ENCODE measurements at places on chromosomes 3 and 15.

- peaks cover 3% of the 10 kb centered on the region for H3K4me1 ChIP-seq
- peaks cover 11% of the 10 kb centered on the region for H3K36me3 ChIP-seq
- no peaks in the 10 kb centered on the region for H3K27me3 ChIP-seq
- no peak for DNase-seq
- H3K4me3 ChIP-seq = no peak overlapping the region
- no peak overlapping the region for H3K27ac ChIP-seq
Measured at GRCh38 chr3:171178714-171179113, 152.2 kb upstream of the SLC2A2 start.

- no peak overlapping the region for H3K27ac ChIP-seq
- H3K4me1 ChIP-seq = peaks cover 2% of the 10 kb centered on the region
- no peaks in the 10 kb centered on the region for H3K36me3 ChIP-seq
- no peaks in the 10 kb centered on the region for H3K27me3 ChIP-seq
- no peak overlapping the region for H3K4me3 ChIP-seq
Measured at GRCh38 chr3:79005084-79005483, 762.7 kb downstream of the ROBO1 start.

DNA sequence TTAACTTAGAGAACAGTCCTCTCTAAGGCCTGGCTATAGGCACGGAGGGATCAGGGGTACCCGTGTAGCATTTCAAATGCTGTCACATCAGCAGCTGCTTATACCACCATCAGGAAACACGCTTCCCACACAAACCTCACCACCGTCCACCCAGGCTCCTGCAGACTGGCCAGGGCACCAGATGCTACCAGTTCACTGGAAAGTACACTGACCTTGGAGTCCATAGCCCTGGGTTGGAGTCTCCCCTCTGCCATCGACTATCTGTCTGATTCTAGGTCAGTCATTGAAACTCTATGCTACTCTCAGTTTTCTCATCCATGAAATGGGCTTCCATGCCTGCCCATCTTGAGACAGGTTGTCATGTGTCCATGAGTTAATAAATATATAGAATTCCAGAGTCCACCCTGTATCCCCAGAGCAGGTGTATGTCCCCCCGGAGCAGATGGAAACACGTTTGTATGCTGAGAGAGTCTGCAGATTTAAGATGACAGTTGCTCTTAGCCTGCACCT is 156.0 kb upstream of the SMAD3 start:
- H3K4me1 ChIP-seq = no peaks in the 10 kb centered on the region
- no peaks in the 10 kb centered on the region for H3K36me3 ChIP-seq
- DNase-seq = no peak
- no peak overlapping the region for H3K4me3 ChIP-seq
- no peaks in the 10 kb centered on the region for H3K27me3 ChIP-seq

DNA sequence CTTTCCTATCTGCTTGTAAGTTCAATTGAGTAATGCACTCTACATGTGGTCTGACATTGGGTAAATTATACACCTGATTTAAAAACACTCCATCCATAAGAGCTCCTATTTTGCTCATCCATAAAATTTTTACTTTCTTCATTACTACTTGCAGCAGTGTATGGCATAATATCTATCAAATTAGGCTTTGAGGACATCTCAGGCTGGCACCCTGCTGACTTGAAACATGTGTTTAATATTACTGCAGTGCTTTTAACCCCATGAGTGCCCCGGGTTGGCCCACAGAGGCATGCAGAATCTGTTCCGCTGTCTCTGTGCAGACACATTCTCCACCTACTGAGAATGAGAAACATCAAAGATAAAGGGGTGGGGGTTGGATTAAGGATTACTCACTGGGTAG is 249.9 kb upstream of the DNAJC19 start:
- no peak overlapping the region for H3K4me3 ChIP-seq
- H3K4me1 ChIP-seq = no peaks in the 10 kb centered on the region
- no peak overlapping the region for H3K27ac ChIP-seq
- no peaks in the 10 kb centered on the region for H3K36me3 ChIP-seq
- H3K27me3 ChIP-seq = no peaks in the 10 kb centered on the region

DNA sequence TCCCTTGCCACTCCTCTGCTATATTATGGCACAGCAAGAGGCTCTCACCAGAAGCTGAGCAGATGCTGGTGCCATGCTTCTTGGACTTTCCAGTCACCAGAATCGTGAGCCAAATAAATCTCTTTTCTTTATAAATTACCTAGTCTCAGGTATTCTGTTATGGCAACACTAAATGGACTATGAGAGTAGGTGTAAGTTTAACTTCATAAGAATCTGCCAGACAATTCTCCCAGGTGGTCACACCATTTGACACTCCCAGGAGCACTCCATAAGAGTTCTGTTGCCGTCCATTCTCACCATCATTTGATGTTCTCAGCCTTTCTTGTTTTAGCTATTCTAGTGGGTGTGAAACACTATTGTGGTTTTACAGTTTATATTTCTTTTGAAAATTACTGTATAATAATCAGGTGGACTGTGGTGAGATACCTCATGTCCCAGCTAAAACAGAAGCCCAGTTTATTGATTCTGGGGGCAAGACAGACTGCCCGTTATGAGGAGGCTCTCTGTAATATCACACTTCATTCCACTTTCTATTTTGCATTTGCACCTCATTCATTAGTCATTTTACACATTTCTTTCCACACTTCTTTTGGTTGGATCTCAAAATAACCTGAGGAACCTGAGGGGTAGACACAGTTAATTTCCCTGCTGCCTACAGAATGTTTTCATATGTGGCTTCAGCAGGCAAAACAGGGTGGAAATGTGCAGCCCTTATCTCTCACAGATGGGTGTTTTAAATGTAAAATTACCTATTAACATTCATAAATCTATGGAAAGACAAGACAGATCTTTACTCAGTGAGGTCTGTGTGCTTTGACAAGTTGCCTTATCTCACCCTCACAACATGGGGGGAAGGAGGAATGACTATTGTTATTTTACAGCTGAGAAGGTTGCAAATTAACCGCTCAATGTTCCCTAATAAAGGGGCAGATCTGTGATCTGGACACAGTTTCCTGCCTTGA is 42.1 kb downstream of the CDCP1 start:
- H3K27me3 ChIP-seq = no peaks in the 10 kb centered on the region
- H3K4me3 ChIP-seq = no peak overlapping the region
- peaks cover 14% of the 10 kb centered on the region for H3K4me1 ChIP-seq
- H3K36me3 ChIP-seq = peaks cover 58% of the 10 kb centered on the region
- DNase-seq = no peak
- H3K27ac ChIP-seq = peak overlapping the region; percentile 94

GRCh38 chr3:48445277-48445882 is 1.2 kb upstream of the ATRIP start:
- H3K4me3 ChIP-seq = no peak overlapping the region
- no peaks in the 10 kb centered on the region for H3K27me3 ChIP-seq
- H3K4me1 ChIP-seq = peaks cover 5% of the 10 kb centered on the region
- peaks cover 38% of the 10 kb centered on the region for H3K36me3 ChIP-seq
- no peak for DNase-seq

GRCh38 chr15:51706291-51706690 is 25.0 kb downstream of the SCG3 start:
- peaks cover 3% of the 10 kb centered on the region for H3K27me3 ChIP-seq
- no peak overlapping the region for H3K27ac ChIP-seq
- no peaks in the 10 kb centered on the region for H3K4me1 ChIP-seq

DNA sequence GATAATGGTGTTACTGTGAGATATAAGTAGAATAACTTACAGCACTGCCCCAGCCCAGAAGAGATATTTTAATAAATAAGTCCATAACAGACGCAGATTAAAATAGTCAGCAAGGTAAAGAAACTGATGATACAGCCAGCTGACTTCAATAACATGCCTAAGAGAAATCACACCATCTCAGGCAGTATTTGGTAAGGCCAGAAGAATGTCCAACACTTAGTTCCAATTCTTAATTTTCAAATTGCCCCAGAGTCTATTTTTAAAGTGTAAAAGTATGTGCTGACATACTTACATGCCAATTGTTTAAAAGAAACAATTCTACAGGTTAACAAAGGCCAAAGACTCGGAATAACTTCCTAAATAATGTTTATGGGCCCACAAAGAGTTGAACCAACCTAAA is 1.6 kb downstream of the GNB4 start:
- H3K27ac ChIP-seq = peak overlapping the region; percentile 33
- no peaks in the 10 kb centered on the region for H3K27me3 ChIP-seq
- no peaks in the 10 kb centered on the region for H3K4me1 ChIP-seq

DNA sequence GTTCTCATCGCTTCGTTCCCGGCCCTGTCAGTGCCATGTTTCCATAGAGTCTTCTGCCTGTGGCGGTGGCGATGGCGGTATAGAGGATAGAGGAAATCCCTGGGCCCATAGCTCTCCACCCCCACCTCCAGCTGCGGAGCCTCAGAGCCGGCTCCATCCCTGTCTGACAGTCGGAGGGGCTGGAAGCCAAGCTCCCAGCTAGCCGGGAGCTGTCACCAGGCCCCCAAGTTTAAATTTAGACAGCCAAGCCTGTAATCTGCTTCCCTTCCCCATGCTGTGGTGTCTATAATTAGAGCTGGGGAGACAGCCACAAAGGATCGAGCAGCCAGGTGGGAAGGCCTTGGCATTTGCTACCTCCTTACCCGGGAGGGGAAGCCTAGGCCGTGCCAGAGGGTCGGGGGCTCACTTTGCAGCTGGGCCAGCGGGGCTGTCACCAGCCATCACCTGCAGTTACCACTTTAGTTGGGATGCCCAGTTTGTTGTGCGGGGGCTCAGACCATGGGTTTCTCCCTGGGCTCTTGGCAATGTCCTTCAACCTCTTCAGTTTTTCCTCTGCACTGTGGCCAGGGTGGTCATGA is 56.3 kb upstream of the SEC13 start:
- H3K4me3 ChIP-seq = no peak overlapping the region
- peaks cover 5% of the 10 kb centered on the region for H3K27me3 ChIP-seq
- no peak overlapping the region for H3K27ac ChIP-seq
- no peak for DNase-seq
- no peaks in the 10 kb centered on the region for H3K36me3 ChIP-seq

GRCh38 chr3:170631755-170632488 is 46.0 kb upstream of the SLC7A14 start:
- H3K4me1 ChIP-seq = peaks cover 3% of the 10 kb centered on the region
- no peak overlapping the region for H3K4me3 ChIP-seq
- no peak overlapping the region for H3K27ac ChIP-seq
- DNase-seq = no peak
- H3K36me3 ChIP-seq = no peaks in the 10 kb centered on the region

- peaks cover 2% of the 10 kb centered on the region for H3K4me1 ChIP-seq
- H3K4me3 ChIP-seq = no peak overlapping the region
- DNase-seq = no peak
- H3K27me3 ChIP-seq = no peaks in the 10 kb centered on the region
Measured at GRCh38 chr3:131470377-131470776, 32.4 kb downstream of the MRPL3 start.

DNA sequence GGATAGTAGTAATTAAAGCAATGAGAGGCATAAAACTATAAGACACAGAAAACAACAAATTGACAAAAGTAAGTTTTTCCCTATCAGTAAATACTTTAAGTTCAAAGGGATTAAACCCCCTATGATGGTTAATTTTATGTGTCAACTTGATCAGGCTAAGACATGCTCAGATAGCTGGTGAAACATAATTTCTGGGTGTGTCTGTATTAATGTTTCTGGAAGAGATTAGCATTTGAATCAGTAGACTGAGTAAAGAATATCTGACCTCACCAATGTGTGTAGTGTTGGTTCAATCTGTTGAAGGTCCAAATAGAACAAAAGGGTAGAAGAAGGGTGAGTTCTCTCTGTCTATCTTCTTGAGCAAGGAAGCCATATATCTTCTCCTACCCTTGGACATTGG is 283.3 kb upstream of the GRM7 start:
- no peaks in the 10 kb centered on the region for H3K36me3 ChIP-seq
- H3K27me3 ChIP-seq = no peaks in the 10 kb centered on the region
- no peak for DNase-seq
- H3K4me3 ChIP-seq = no peak overlapping the region

GRCh38 chr15:70449311-70450141 is 313.8 kb downstream of the UACA start:
- H3K27ac ChIP-seq = no peak overlapping the region
- H3K4me1 ChIP-seq = peaks cover 1% of the 10 kb centered on the region
- H3K4me3 ChIP-seq = no peak overlapping the region
- no peak for DNase-seq
- H3K27me3 ChIP-seq = peaks cover 76% of the 10 kb centered on the region

DNA sequence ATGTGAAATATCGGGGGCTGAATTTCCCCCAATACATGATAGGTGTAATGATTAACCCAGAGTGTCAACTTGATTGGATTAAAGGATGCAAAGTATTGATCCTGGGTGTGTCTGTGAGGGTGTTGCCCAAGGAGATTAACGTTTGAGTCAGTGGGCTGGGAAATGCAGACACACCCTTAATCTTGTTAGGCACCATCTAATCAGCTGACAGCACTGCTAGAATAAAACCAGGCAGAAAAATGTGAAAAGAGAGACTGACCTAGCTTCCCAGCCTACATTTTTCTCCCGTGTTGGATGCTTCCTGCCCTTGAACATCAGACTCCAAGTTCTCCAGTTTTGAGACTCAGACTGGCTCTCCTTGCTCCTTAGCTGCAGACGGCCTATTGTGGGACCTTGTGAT is 247.8 kb downstream of the OTOL1 start:
- H3K27me3 ChIP-seq = no peaks in the 10 kb centered on the region
- no peak overlapping the region for H3K27ac ChIP-seq
- no peak overlapping the region for H3K4me3 ChIP-seq

GRCh38 chr3:164064298-164064697 is 1014.0 kb downstream of the SI start:
- DNase-seq = no peak
- no peaks in the 10 kb centered on the region for H3K36me3 ChIP-seq
- H3K4me3 ChIP-seq = no peak overlapping the region
- H3K27me3 ChIP-seq = no peaks in the 10 kb centered on the region
- no peak overlapping the region for H3K27ac ChIP-seq

GRCh38 chr3:195159814-195160165 is 111.2 kb downstream of the XXYLT1 start:
- peaks cover 5% of the 10 kb centered on the region for H3K36me3 ChIP-seq
- H3K4me3 ChIP-seq = no peak overlapping the region
- no peaks in the 10 kb centered on the region for H3K27me3 ChIP-seq
- H3K4me1 ChIP-seq = peaks cover 13% of the 10 kb centered on the region
- no peak overlapping the region for H3K27ac ChIP-seq

DNA sequence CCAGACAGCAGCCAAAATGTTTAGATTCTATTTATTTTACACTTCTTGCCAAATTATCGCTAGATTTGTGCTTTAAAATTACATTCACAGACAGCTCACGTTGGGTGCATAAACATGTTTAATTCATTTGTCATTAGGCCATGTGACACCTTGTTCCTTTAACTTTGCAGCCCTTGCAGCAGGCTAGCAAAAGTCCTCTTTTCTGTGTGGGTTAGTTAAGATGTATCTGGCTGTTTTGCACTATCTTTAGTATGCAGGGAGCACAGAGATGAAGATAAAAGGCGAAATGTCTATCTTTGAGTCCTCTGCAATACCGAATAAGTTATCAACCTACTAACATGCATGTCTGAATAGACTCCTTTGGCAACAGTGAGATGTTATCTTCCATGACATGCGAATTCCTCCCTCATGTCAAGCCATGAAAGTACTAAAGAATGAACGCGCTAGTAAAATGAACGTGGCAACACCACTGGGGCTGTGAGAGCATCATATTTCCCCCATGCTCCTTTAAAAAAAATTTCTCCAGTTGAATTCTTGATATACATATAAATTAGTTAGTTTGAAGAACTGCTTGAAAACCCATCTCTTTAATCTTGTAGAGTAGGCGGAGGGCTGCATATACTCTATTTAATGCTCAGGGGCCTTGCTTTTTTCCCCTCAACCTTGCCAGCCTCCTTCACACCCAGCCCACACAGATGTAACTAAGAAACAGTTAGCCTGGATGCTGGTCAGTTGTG is 620.4 kb upstream of the NR2F2 start:
- no peak overlapping the region for H3K27ac ChIP-seq
- no peaks in the 10 kb centered on the region for H3K36me3 ChIP-seq
- DNase-seq = no peak
- H3K4me1 ChIP-seq = no peaks in the 10 kb centered on the region

GRCh38 chr3:150218841-150219240 is 189.3 kb upstream of the TSC22D2 start:
- no peak overlapping the region for H3K27ac ChIP-seq
- H3K36me3 ChIP-seq = no peaks in the 10 kb centered on the region
- peaks cover 12% of the 10 kb centered on the region for H3K4me1 ChIP-seq
